8988T (cell line): ENCODE measurements at places on chromosomes 2 and 18.

DNA sequence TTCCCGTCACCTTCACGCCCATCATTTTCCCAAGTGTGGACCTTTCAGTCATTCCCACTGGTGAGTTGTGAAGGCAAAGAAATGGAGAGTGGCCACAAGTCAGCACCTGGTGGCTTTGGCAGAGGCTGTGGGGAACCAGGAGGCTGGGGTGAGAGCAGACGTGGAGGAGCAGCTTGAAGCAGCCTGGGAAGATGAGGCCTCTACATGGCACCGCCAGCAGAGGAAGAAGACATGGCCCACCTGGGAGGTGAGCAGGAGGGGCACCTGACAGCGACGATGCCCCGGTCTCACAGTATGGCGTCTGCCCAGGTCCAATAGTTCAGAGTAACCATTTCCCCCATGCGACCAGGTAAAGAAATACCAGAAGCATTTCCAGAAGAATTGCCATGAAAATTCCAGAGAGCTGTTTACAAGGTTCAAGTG is 69.0 kb downstream of the TPO start:
- no peak for DNase-seq

- DNase-seq = no peak
Measured at GRCh38 chr2:139825726-139826125, 1045.5 kb upstream of the NXPH2 start.

DNA sequence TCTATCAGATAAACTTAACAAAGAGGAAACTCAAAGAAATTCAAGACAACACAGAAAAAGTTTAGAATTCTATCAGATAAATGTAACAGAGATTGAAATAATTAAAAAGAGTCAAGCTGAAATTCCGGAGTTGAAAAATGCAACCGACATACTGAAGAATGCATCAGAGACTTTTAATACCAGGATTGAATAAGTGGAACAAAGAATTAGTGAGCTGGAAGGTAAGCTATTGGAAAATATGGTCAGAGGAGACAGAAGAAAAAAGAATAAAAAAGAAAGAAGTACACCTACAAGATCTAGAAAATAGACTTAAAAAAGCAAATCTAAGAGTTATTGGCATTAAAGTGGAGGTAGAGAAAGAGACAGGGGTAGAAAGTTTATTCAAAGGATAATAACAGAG is 88.0 kb downstream of the ATP8B1 start:
- no peak for DNase-seq

GRCh38 chr2:161976295-161976694 is 97.7 kb downstream of the DPP4 start:
- no peak for DNase-seq

DNA sequence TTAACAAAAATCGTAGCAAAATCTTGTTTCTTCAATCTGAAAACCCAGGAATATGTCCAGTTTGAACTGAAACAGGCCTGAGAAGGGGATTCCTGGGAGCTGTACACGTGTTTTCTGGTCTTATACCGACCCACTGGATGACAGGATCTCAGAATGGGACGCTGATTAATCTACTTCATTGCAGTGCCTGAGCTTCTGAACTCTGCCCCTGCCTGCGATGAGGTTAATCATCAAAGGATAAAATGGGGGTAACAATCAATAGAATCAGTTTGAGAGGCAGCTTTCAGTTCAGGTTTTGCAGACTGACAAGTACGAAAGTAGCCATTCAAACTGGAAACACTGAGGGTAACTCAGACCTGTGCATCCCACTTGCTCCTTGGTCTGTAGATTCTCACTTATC is 273.9 kb upstream of the REV1 start:
- DNase-seq = no peak

- DNase-seq = no peak
Measured at GRCh38 chr2:233829193-233830110, 24.9 kb downstream of the HJURP start.

DNA sequence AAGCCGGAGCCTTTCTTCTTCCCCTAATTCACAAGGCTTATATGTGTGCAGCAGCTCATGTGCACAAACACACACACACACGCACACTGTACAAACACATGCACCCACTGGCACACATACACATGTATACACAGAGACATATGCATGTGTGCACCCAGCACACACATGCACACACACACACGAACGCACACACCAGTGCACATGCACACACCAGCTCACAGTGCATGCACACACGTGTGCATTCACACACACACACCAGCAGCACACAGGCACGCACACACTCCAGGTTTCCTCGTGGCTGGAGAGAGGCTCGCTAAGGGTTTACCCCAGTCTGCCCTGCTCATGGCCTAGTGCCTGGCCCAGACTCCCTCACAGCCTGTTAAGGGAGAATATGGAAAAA is 234.0 kb downstream of the EIPR1 start:
- no peak for DNase-seq

- DNase-seq = no peak
Measured at GRCh38 chr2:18819566-18819965, 230.2 kb upstream of the NT5C1B start.

DNA sequence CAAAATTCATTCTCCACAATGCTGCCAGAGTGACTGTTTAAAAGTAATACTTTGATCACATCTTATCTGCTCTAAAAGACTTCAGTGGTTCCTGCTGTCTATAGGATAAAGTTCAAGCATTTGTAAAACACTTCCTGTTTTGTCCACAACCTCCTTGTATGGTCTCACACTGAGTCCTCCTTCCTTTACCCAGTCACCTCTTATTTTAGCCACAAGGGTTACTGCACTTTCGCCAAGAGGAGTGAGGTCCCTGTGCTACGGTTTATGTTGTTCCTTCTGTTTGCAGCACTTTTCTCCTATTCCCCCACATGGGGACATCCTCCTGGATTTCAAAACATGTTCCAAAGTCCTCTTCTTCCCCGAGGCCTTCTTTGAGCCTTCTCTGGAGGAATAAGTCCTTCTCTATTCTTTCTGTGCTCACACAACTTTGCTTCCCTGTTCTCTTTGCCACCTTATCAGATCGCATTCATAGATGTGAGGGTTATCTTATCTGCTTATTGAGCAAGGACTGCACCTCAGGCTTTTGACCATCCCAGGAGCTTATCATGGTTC is 112.2 kb upstream of the NABP1 start:
- DNase-seq = no peak

DNA sequence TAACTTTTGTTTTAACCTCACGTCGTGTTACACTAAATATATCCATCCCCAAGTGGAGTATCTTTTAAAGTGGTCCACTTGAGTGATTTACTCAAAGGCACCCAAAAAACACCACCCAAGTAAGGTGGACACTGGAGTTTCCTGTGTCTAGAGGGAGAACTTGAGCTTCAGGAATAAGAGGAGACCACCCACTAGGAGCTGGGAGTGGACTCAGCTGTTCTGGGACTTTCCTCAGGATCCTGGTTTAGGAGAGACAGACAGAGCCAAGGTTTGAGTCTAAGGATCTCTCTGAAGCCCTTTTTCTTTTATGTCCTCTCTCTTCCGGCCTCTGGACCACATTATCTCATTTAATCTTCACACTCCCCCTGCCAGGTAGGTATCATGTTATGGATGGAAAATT is 150.7 kb downstream of the GBX2 start:
- DNase-seq = no peak

- no peak for DNase-seq
Measured at GRCh38 chr2:240646176-240646899, 21.1 kb downstream of the GPR35 start.

GRCh38 chr18:59705145-59705544 is 7.9 kb upstream of the CCBE1 start:
- no peak for DNase-seq

GRCh38 chr2:217254111-217254510 is 394.2 kb upstream of the TNP1 start:
- no peak for DNase-seq

- no peak for DNase-seq
Measured at GRCh38 chr2:74735564-74735963, 81.5 kb downstream of the SEMA4F start.

GRCh38 chr2:118013221-118013723 is 598 bp downstream of the CCDC93 start:
- DNase-seq = peak; percentile 50

DNA sequence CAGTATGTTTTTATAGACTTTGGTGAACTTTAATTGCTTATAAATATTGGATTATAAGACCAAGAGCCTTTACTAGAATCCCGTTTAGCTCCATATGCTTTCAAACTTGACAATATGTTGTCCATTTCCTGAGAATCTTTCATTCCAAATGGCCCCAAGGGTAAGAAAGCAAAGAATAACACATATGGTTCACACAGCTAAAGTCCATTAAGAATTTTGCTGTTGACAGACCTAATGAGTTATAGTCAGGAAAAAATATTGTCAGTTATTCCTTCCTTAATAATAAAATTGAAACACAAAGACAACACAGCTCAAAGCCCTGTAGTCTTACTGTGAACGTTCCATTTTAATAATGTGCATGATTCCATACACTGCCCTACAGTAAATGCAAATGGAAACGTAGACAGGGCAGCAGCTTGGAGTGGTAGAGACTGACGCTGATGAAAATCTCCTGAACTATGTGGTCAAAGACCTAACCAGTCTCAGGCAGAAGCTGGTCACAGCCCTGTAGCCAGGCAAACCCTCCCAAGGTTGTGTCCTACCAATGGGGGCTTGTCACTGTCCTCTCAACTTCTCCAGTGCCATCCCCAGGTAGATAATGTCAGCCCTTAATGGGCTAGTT is 49.0 kb upstream of the ATIC start:
- DNase-seq = no peak

- DNase-seq = no peak
Measured at GRCh38 chr2:44713170-44713569, 228.3 kb upstream of the SIX3 start.

- no peak for DNase-seq
Measured at GRCh38 chr2:54559006-54559445, 102.9 kb downstream of the SPTBN1 start.

GRCh38 chr18:44423814-44424644 is 256.7 kb upstream of the SETBP1 start:
- no peak for DNase-seq

- DNase-seq = no peak
Measured at GRCh38 chr2:15731889-15732271, 140.2 kb downstream of the DDX1 start.

DNA sequence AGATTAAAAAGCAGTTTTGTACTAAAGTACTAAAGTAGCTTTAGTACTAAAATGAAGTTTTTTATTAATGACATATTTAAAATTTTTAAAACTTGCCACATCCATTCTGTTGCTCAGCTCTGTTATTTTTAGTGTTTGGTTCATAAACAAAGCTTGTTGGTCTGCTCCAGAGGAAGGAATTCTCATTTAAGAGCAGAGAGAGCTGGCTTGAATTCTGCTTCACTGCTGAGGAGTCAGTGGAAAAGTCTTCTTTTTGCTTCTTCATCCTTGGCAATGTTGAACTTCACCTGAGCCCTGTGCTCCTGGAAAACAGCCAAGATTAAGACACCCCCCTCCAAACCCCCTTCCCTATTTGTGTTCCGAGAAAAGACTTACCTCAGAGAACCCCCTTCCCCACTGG is 40.6 kb downstream of the TMEM87B start:
- DNase-seq = no peak

DNA sequence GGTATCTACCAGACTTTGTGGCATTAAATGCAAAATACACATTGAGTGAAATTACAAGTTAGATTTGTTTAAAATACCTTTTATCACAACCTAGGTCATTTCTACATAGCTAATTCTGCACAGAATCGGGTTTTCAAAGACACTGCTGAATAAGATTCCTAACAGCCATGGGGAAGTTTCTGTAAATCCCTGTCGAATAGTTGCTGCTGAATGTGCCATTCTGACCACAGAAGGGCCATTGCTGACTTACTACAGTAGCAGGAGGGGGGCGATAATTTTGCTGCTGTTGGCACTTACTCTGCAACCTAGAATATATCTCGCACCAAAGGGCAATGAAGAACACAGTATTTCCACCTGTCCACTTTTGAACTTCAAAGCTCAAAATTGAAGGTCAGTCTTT is 232.8 kb downstream of the TCF4 start:
- DNase-seq = no peak

- DNase-seq = no peak
Measured at GRCh38 chr2:86026744-86027065, 79.0 kb downstream of the POLR1A start.

DNA sequence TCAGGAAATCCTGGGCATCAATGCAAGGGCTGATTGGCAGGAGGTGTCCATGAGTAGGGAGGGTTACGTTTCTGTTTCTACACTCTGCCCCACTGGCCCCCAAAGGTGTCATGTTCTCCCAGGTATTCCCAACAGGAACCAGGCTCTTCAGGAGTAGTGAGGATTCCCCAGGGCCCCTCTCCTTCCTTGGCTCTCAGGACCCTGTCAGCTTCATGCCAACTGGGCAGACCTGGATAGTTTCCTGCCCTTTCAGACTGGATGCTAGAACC is 480.6 kb upstream of the HS6ST1 start:
- DNase-seq = no peak

- DNase-seq = no peak
Measured at GRCh38 chr2:152055366-152056108, 43.3 kb downstream of the CACNB4 start.

DNA sequence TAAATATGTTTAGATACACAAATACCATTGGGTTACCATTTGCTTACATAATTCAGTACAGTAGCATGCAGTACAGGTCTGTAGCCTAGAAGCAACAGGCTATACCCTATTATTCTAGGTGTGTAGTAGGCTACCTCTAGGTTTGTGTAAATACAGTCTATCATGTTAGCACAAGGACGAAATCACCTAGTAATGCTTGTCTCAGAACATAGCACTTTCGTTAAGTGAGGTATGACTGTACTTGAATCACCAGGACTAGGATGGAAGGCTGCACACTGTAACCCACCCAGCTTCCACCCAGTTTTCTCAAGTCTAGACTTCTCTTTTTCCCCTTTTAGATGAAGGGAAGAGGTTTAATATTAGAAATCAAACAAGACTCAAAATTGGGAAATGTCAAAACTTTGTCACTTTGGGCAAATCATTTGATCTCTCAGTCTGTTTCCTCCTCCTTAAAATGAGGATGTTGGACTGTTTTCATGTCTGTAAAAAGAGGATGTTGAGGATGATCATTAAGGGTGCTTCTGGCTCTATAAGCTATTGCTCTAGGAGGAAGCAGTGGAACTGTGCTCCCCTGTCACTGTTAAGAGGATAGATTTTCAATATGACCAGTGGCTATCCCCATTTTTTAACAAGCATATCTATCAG is 3.7 kb upstream of the SOCS6 start:
- no peak for DNase-seq

- no peak for DNase-seq
Measured at GRCh38 chr18:31679133-31679742, 5.1 kb downstream of the B4GALT6 start.

- DNase-seq = no peak
Measured at GRCh38 chr2:46973673-46974072, 58.1 kb upstream of the MCFD2 start.

DNA sequence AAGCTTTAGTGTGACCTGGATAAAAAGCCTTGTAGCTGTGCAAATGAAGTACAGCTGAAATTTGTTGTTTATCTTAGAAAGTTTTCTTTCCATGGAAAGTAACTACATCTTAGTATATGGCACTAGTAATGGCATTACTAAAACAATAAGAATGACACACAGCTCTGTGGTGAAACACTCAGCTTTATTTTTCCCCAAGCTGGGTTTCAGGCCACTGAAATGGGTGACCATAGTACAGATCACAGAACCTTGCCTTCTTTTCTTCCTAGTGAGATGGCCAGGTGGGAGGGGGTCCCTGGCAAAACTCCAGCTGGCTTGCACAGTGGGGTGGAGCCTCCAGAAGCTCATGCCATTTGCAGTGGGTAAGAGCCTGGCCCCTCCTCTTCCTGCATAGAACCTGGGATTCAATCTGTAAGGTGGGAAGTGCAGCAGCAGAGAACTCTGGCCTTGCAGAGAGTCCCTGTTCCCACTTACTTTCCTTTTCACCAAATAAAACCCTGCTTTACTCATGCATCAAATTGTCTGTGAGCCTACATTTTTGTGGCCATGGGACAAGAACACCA is 17.6 kb upstream of the GRP start:
- DNase-seq = no peak

- DNase-seq = no peak
Measured at GRCh38 chr2:23554054-23554697, 169.2 kb downstream of the KLHL29 start.
